Activated CD4-positive, CD25-positive, alpha-beta regulatory T cell (primary cell): ENCODE measurements at places on chromosomes 16 and 17.

DNA sequence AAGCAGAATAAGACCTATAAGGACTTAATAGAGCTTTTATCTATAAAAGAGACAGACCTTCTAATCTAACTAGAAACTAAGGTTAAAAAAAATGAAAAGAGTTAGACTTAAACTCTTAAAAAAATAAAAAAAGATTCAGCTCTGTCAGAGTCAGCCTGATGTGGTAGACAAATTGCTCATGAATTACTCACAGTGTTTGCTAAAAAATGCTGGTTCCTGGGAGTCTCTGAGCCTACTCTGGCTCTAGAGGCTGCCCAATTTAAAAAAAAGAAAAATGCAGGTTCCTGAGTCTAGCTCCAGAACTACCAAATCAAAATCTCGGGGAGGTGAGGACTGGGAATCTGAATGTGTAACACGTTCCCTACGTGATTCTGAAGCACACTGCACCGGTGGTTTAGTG, 18.1 kb downstream of the SOST start:
- no peak for DNase-seq

DNA sequence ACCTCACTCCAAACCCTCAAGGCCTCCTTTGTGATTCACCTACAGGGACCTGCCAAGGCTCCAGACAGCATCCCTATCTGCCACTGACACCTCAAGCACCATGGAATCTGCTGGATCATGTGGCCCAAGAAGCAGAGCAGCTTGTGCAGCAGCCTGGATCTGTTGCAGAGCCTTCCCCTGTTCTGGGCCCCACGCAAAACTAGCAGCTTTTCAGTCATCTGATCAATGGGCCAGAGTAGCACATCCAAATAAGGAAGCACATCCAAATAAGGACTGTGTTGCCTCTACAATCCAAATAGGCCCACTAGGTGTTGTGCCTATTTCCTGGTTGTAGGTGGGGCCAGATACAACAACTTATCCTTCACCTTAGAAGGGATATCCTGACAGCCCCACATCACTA, 97.1 kb upstream of the GNAO1 start:
- no peak for DNase-seq

DNA sequence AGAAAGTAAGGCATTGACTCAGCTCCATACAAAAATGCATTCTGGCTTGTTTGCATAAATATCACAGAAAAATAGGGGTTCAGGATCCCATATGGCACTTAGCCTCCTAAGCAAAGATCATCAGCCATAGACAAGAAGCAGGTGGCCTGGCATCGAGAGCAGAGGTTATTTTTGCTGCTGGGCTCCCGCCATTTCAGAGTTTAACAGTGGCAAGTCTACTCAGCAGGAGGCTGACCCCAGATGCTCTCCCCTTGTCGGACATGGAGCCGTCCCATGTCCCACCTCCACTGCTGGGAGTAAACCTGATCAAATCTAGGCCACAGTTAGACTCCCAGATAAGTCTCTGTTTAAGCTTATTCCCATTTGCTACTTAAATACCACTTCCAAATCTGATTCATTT, 269.1 kb downstream of the FTO start:
- no peak for DNase-seq

DNA sequence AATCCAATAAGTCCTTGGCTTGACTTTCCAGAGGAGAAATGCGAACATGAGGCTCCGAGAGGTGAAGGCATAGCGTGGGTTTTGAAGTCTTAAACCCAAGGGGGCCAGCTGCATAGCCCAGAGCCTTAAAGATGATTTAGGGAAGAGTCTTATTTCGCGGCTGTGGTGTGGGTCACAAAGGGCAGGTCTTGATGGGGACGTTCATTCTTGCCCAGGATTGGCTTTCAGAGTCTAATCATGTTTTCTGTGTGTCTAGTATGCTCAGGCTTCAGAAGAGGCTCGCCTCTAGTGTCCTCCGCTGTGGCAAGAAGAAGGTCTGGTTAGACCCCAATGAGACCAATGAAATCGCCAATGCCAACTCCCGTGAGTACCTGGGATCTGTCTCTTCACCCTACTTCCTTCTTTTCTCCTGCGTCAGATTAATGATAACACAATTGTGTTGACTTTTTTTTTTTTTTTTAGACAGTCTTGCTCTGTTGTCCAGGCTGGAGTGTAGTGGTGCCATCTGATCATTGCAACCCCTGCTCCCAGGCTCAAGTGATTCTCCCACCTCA, 951 bp downstream of the RPL19 start:
- DNase-seq = no peak

- no peak for DNase-seq
Measured at GRCh38 chr17:53150101-53150698, 672.5 kb upstream of the KIF2B start.

DNA sequence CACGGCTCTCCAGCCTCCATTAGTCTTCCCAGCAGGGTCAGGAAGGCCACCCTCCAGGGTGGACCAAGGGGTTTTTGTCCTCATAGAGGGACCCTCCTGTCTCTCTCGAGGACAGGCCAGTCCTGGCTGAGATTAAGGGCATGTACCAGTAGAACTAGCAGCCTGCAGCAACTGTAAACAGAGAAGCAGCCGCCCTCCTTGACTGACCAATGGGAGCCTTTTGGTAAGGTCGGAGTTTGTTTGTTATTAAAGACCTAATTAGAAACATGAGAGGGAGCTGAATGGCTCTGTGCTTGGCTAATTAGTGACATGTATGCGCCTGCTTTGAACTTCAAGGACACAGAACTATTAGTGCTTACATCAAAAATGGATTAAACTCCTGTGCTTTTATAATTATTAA, 80.0 kb downstream of the CCDC182 start:
- DNase-seq = no peak

DNA sequence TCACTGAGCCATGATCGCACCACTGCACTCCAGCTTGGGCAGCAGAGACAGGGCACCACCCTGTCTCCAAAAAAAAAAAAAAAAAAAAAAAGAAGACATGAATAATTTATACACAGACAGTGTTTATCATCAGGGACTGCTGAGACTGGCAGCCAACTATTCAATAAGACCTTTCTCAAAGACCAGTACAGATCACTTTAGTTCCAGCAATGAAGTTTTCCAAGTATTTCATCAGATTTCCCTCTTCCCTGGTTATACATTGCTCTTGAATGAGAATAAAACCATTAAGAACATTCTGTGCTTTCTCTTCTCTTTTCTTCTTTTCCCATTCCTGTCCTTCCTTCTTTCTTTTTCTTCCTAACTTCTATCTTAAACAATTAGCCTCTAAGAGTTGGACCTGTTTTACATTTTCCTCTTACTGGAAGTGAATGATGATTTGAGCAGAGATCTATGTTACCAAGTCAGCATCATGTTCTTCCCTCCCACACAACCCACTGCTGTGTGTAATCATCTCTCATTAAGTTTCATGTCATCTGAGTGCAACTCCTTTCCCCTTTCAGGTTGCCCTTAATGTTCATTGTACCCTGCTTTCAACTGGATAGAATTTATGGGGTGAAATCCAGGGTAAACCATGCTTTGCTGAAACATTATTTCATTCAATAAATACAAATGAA, 35.9 kb upstream of the SMIM36 start:
- DNase-seq = no peak

GRCh38 chr16:79592186-79592585, 8.4 kb downstream of the MAF start:
- DNase-seq = no peak

DNA sequence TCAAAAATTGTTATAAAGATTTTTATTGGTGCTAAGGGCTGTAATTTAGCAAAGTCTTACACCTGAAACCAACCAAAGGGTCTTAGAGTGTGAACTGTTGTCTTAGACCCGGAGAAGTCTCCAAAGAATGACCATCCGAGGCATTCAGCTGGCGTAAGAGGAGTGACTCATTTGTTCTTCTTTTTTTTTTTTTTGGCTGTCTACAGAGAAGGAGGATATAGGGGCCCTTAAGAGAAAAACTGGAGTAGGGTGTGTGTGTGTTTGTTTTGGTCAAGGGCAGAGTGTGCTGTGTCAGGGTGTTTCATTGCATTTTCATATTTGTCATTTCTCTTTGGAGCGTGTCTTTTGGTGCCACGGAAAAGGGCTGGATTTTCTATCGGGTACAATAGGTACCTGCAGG, 508.0 kb downstream of the WWOX start:
- no peak for DNase-seq

DNA sequence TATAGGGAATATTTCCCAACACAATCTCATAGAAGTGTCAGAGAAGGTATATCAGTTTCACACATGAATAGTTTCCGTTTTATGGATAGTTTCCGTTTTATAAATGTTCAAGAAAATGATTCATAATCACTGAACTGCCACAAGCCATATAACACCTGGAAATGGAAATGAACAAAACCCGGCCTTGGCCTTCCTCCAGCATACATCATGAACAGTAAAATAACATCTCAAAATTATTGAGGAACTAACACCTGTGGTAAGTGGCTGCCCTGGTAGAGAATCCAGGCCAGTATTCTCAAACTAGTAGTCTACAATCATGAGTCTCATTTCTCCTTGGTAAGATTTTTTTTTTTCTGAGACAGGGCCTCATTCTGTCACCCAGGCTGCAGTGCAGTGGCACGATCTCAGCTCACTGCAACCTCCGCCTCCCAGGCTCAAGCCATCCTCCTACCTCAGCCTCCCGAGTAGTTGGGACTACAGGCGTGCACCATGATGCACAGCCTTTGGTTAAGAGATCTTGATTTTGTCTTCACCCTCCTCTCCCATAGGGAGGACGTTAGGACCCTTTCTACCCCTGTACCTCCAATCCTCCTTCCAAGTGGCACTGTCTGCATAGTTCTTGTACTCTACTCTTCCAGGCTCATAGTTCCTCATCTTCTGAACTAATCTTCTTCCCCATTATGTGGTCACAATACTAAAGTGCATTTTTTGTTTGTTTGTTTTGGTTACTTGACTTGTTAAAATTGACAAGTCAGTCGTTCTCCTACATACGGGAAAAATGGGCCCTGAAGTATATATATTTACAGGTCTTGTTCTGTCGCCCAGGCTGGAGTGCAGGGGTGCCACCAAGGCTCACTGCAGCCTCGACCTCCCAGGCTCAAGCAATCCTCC, 15.0 kb upstream of the RGS9 start:
- no peak for DNase-seq

DNA sequence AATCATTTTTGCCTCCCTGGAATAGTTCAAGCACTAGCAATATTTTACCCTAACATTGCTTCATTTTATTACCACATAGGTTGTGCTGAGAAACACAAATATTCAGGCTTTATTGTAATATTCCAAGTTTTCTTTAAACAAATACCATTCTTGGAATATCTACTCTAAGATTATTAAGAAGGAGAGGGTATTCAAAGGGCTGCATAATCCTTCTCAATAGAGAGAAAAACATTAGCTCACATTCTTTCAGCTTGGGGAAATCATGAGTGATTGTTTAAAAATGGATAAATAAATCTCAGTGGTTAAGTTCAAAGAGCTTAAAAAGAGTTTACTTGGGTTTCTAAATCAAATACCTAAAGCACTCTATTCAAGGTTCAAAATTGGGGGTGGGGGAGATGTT, 111.9 kb upstream of the CORO6 start:
- DNase-seq = no peak

DNA sequence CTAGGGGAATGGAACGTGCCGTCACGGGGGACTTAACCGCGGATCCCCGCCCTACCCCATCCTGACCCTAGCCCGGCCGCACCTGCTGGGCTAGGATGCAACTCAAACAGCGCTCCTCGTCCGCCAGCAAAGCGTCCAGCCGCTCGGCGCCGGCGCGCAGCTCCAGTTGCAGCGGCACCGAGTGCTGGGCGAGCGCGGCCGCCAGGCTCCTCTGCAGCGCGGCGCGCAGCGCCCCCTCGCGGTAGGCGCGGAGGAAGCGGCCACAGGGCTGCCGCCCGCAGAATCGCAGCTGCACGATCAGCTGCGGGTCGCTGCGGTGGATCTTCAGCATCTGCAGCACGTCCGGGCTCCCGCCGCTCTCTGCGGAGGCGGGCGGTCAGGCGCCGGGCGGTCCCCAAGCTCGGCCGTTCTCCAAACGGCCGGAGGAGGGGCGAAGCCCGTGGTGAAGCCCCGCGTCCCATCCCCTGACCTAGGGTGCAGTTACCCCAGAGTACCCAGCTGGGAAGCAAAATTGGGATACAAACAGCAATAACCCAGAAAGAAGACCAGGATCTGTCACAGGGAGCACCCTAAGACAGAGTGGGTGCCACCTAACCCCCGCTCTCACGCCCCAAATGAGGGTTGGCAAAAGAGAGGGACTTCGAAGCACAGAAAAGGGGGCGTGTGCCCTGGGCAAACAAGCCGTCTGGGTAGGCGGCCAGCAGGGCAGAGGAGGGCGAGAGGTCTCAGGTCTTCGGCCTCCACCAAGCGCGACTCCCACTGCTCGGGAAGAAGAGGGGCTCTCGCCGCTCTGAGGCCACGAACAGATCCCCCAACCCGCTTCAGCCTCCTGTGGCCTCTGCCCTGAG, 4.2 kb downstream of the TRADD start:
- DNase-seq = peak; percentile 68

DNA sequence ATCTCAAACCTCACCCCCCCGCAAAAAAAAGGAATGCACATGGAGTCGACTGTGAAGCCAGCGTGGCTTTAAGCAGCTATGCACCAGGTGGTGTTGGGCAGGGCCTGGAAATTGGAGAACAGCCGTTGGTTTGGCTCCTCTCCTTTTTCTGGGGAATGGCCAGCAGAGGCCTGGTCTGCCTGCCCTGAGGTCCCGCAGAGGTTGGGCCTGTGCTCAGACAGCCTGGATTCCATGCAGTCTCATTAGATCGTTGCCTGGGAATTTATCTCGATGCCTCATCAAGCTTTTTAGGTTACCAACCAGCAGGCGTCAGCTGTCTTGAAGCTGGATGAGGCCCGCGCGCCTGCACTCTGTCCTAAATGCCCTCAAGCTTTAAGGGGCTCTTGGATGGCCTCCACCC, 9.8 kb downstream of the SLC12A3 start:
- no peak for DNase-seq

DNA sequence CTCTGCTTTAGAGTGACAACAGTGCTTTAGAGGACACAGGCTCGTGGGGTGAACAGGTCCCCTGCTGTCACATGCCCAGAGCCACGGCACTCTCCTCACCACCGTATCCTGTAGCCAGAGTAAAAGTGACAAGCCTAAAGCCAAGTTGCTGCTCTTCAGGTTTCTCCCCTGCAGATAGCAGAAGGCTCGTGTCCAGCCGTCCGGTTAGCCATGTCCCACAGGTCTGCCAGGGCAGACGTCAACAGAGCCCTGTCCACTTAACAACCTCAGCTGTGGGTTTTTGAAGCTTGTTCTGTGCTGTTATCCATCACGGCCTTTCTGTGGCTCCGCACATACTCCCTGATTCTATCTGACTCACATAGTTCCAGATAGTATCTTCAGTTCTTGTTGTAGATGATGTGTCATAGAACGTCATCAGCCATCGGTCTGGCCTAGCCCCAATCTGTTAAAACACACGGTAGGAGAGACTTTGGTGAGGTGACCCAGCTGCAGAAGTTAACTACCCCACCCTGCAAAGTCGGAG, 100.7 kb downstream of the SOCS1 start:
- DNase-seq = no peak

- no peak for DNase-seq
Measured at GRCh38 chr17:27485125-27485524, 28.9 kb downstream of the KSR1 start.

- no peak for DNase-seq
Measured at GRCh38 chr17:44170499-44171201, at the start of gene ASB16. Gene ASB16, plus strand, starts transcription at chr17:44170704. Its CDS starts 86 bp downstream, at chr17:44170790.

GRCh38 chr17:61635913-61636432, 45.0 kb upstream of the NACA2 start:
- peak; percentile 4 for DNase-seq
